ENCODE measurements at places on chromosomes 5 and 9.

GRCh38 chr5:124337996-124338395 is 408.4 kb downstream of the ZNF608 start:
- no peak for DNase-seq

GRCh38 chr9:96612966-96613589 is 6.6 kb downstream of the CDC14B start:
- DNase-seq = no peak

DNA sequence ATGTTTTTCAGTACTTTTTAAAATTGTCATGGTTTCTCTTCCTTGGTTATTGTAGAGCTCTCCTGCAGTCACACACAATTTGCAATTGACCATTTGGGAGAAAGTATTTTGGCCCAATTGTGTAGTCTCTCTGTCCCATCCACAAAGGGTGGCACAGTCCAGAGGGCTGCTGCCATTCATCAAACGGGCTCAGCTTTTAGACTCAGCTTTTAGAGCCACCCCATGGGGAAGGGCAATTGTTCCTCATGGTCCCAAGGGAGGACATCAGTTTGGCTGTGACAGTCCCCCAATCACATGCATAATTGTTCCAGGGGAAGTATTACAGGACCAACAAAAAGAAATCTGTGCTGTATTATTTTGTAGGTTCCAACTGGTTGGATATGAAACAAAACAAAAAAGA is 207.6 kb downstream of the ZNF462 start:
- no peak for DNase-seq

DNA sequence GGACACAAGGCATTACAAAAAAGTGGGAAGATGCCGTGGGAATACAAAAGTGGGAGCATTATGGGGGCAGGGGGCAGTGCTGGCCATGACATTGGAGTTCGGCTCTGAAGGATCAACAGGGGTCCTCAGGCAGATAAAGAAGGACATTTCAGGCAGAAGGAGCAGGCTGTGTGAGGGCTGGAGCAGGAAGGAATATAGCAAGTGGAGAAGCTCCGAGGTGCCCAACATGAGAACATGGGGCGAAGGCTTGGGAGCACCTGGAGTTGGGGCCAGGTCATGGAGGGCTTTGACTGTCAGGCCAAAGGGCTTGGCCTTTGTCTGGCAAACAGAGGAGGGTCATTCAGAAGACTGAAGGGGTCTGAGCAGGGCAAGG is 2.5 kb downstream of the B4GALT7 start:
- no peak for DNase-seq

DNA sequence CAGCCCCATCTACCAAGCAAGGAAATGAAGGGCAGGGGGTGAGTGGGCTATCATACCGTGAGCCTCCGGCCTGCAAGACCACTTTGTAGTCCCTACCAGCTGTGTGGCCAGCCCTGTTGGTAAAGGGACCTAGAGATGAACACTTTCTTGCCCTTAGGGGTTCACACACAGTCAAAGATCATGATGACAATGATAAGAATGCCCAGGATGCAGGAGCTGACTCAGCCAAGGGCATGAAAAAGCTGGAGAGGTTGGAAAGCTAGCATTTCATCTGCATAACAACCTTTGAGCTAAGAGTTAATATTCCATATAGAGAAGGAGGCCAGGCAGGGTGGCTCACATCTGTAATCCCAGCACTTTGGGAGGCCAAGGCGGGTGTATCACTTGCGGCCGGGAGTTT is 19.2 kb upstream of the FGFR4 start:
- DNase-seq = no peak

DNA sequence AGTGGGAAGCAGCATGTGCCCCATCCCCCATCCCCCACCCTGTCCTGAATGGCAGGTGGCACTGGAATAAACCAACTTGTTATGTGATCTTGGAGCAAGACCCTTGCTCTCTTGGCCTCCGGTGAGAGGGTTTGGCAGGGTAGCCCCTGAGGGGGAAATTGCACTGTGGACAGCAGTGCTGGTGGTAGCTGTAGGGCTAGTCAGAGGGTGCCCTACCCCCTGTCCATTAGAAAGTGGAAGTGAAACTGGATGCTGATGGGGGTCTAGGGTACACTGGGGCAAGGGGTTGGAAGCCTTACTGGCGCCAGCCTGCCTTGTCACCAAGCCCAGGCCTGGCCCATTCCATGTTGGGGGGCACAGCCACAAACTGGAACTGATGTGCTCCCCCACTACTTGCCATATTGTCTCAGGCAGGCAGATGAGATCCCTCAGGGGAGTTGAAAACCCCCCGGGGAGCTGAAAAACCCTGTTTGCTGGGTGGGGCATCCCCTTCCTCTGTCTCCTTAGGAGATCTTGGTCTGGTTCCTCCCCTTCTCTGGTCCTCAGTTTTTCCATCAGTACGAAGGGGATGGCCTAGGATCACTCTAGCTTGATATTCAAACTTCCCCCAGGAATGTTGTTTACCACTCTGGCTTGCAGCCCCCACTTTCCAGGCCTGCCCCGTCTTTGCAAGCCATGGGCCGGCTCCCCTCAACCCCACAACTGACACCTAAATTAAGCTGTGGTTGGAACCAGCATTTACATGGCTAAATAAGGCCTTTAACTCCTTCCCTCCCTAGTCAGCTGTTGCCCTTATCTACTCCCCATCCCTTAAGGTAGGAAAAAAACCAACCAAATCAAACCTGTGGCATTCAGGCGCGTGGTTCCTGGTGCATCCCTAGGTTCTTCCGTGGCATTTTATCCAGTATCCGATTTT is 14.4 kb upstream of the SYNPO start:
- DNase-seq = no peak

DNA sequence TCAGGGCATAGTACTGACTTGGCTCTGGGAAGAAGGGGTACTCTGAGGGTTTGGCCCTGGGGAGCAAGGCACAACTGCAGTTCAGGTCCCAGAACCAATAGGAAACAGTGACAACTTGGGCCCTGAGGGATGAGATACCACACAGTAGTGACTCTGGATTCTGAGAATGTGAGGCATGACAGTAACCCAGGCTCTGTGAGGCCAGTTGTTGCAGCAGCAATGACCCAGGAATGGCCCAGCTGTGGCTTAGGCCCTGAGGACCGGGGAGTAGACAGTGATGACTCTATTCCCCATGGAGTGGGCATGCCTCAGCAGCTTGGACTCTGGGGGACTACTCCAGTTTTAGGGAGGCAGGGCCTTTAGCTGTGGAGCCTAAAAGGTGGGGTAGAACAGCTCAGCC is 21.5 kb upstream of the NFIL3 start:
- no peak for DNase-seq

Measured in GOT3 (cell line).